Activated CD4-positive, alpha-beta T cell treated with anti-CD3 and anti-CD28 coated beads, Interleukin-2, amount 50 U/mL, for 1 hour (primary cell): ENCODE measurements at places on chromosomes 5 and 9.
A peak's percentile ranks its signal among the peaks of the same experiment; 100 is the strongest.

- DNase-seq = no peak
These were observed 49.3 kb downstream of the F2R start for GRCh38 chr5:76765249-76765648.

GRCh38 chr9:118170032-118170955 is 466.1 kb downstream of the TLR4 start:
- no peak for DNase-seq

DNA sequence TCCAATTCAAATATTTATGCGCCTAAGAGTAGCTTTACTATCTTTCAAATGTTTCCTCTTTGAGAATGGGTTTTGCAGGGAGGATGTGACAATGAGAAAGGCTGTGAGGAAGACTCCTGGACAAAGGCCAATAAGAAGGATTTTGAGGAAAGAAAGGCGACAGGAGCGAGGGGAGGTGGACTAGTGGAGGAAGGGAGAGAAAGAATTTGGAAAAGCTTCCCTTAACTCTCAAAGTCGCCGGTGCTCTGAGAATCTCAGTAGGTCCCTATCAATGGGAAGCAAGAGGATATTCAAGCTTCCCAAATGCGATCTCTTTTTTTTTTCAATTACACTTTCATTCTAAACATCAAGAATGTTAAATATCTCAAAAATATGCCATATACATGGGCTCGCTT is 2.8 kb upstream of the CDC20B start:
- no peak for DNase-seq

DNA sequence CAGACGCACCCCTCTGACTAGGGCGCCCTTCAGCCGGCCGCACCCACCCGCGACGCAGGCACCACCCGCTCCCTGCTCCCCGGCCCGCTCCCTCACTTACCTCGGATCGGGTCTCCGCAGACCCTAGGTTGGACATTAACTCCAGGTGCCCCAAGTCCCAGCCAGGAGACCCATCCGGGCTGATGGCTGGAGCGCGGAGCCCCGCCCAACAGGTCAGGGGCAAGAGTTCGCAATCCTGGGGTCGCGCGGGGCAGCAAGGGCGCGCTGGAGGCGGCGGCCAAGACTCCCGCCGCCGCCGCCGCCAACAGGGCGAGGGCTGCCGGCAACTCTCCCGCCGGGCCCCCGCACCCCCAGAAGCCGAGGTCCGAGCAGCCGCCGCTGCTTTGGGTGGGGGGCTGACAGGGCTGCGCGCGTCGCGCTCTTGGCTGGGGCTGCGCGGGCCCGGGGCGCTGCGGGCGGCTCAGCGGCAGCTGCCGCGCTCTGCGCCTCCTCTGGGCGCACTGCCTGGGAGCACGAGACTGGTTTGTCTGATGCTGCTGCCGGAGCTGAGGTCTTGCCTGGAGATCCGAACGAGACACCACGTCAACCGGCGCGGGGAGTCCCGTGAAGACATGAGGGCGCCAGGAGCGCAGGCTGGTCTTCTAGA is at the start of gene GDNF:
TSS of gene GDNF (minus strand) at position 635 of the 646 bp plus-strand sequence. CDS start 5,245 bp downstream, outside the sequence.
- no peak for DNase-seq

- DNase-seq = peak; percentile 25
These were observed 59.7 kb upstream of the TRPC7 start for GRCh38 chr5:136424835-136425584.

DNA sequence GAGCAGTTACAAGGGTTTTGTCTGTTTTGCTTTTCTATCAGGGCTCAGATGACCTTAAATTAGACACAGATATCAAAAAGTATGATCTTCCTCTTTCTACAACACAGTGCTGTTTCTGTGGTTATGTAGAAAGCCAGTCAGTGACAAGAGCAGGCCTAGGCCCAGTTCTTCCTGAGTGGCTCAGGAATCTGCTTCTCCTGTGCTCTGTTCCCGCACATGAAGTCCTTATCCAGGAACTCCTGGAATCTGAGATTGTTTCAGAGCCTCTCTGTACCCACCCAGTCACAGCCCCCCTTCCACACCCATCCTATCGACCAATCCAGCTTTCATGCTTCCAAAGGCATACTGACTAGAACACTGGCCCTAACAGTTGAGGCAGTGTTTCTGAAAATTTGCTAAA is 40.4 kb upstream of the SMU1 start:
- DNase-seq = no peak

DNA sequence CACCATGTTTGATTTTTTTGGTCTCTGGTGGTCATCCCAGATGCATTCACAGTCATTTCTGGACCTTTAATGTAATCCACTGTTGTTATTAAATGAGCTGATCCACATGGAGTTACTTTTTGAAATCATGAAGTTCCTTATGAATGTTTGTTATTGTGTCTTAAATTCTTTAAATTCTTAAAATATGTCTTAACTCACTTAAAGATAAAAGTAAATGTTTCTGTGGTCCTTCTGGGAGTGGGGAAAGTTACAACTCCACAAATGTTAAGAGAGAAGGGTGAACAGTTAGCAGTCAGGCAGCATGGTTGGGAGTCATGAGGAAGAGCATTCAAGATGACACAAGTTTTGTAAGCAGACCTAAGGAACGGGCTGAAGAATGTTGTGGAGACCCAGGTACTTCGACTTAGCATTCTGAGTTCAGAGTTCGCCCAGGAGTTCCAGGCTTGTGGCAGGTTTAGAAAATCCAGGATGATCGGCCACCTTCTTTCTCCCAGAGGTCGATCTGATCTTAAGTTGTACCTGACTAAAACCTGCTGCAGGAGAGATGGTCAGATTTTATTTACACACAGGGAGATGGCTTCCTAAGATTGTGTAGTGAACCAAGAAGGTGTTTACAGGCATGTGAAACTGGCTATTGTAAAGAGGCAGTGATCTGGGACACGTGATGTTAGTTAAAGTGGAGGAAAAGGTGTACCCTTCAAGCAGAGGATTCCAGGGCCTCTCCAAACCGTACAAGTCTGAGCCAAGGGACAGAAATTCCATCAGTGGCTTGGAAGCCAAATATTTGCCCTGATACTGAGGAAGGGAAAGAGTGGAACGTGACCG is 17.2 kb downstream of the SLC1A1 start:
- no peak for DNase-seq

- DNase-seq = no peak
These were observed 420.8 kb upstream of the GRAMD2B start for GRCh38 chr5:126002222-126002897.

- DNase-seq = no peak
These were observed 63.0 kb downstream of the PBX3 start for GRCh38 chr9:125810161-125810560.

GRCh38 chr5:101036778-101037177 is 133.7 kb upstream of the ST8SIA4 start:
- no peak for DNase-seq

DNA sequence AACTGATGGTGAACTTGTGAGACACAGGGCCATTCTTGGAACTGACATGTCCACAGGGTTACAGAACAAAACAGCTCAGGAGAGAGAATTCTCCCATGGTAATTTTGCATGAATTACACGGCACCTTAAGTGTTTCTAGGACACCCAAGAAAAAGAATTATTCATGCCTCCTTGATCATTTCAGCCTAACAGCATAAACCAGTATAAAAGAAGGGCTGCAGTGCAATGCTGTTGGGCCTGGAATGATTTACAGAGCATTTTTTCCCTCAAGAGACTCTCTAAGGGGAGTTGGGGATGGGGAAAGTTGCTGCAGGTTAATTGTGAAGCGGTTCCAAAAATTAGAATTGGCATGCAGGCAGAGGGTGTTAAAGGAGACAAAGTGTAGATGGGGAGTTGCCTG is 136.4 kb upstream of the FBXL7 start:
- DNase-seq = no peak

- no peak for DNase-seq
These were observed 67.0 kb upstream of the PPP1R2B start for GRCh38 chr5:156783092-156783491.

GRCh38 chr5:17828681-17829080 is 194.4 kb downstream of the TAF11L14 start:
- no peak for DNase-seq

DNA sequence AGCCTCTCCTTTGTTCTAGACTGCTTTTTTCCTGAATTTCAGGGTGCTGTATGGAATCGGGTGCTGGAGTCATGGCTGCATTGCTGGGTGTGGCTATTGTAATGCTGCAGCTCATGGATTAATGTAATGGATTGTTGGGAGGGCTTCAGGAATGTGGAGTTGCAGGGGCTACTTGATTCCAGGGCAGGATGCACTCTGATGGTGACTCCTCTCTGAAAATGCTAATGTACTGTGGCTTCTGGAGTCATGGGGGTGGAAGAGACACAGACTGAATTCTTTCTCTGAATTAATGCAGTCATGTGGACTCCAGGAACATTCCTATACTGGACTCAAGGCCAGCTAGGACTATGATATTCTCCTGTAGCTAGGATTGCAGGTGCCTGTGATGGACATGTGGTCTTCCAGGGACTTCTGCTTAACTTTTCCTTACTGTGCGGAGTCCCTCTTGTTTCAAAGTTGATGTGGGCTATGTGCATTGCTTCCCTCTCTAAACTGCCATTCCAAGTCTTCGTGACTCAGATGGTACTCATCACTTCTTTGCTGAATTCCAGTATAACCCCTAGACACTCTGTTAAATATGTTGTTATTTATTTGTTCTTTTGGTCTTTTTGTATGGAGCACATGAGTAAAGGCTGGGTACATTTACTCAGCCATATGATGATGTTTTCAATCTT is 396.2 kb downstream of the KCTD16 start:
- no peak for DNase-seq

DNA sequence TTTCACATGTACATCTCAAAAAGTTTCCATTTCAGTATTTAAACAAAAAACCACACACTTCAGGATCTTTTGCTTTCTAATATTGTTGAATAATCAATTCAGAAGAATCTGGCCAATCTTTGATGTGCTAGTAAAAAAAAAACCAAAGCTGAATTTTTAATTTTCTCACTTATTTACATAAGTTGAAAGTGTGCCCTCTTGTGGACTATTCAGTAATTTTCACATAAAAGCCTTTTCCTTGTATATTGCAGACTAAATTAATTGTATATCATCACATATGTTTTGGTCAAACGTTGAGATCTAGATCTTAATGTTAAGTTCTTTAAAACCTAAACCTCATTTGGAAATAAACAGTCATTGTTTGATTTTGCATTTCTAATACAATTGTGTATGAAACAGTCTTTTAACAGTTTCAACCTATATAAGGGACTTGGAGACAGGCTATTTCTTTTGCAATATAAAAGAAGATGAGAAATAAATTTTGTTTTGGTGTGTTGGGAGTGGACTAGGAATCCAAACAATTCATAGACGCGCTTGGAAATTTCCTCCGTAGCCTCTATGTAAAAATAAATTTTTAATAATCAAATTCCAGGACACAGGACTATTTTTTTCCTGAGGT is 68.1 kb downstream of the NIPBL start:
- DNase-seq = no peak

DNA sequence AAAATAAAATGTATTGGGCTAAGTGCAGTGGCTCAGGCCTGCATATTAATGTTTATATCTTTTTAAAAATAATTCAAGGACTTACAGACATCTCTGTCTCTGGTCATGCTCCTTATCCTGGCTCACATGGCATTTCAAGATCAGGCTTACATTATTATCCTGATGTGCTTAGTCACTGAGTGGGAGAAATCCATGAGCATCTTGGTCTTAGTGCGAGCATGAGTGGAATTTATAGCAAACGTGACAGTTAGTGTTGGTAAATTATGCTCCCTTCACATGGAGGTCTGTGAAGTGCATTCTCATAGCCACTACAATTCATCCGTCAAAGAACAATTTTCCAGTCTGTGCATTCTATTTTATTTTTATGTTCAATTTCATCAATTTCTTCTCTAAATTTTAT is 237.8 kb upstream of the EDIL3 start:
- DNase-seq = no peak

- no peak for DNase-seq
These were observed 3.5 kb downstream of the PHF19 start for GRCh38 chr9:120873512-120873911.

- no peak for DNase-seq
These were observed 145.1 kb upstream of the ADAMTS16 start for GRCh38 chr5:4995014-4995413.

DNA sequence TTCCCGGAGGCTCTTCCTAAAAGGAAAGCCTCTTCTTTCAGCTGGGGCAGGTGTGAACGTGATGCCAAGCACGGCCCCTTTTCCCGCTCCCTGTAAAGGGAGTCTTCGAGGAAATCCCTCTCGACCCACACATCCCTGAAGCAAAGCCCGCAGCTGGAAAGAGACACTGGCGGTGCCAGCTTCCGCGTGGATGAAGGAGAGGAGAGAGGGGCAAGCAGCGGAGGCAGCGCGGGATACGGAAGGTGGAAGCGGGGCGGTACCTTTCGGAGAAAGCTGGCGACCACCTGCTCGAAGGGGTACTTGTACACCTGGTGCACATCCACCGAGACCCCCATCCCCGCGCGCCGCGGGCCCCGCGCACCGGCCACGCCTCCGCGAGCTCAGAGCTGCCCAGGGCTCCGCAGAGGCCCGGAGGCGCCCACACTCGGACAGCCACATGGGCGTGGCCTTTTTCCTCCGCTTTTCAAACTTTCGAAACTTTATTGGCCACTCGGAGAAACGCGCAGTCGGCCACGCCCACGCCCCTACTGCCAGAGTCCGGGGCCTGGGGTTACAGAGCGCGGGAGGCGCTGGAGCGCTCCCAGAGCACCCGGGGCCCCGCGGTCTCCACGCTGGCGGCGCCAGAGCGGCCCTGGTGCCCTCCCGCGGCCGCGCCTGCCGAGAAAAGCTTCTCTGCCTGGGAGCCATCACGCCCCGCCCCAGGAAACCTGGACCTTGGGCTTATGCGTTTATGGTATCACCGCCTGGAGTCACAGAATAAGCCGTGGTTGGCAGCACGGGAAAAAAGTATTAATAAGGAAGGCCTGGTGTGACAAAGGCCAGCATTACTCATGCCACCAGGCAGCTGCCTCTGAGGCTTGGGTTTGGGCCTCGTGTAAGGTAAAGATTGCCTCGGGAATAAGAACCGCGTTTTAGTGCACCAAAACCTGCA is at the start of gene PRELID2:
TSS of gene PRELID2 (minus strand) at position 426 of the 931 bp plus-strand sequence. CDS start at position 335, 91 bp downstream.
- peak; percentile 24 for DNase-seq

- DNase-seq = no peak
These were observed 257.7 kb downstream of the MCTP1 start for GRCh38 chr5:95027151-95027721.

- no peak for DNase-seq
These were observed 494.6 kb downstream of the GADD45G start for GRCh38 chr9:90099262-90099963.

DNA sequence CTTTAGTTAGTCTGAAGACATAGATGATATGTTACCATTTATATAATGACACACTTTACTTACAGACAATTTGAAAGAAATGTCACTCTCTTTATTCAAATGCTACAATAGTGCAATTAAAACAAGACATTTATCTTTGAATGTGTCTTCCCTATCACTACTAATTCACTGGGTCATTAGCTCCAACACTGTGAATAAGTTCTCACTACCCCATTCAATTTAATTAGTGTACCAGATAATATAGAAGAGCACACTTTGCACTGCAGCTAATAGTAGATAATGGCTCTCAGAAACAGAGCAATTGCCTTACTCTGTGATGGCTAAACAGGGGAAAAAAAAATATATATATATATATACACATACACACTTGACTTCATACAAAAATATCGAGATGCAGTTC is 497.0 kb downstream of the DTWD2 start:
- DNase-seq = no peak

GRCh38 chr5:130032807-130033206 is 128.5 kb downstream of the CHSY3 start:
- DNase-seq = no peak

GRCh38 chr5:14229181-14229580 is 86.0 kb downstream of the TRIO start:
- no peak for DNase-seq
